Endothelial cell (in vitro differentiated cells): ENCODE measurements at places on chromosomes 7 and 10. TPM values are rescaled to one million over a fixed set of nuclear protein-coding genes. Genes with fewer than 3 reads are reported as not detected.

The CALML3 gene
- not detected for total RNA-seq

The FANK1 gene
- total RNA-seq, result 9.4 TPM

The LRRC17 gene
- 0.92 TPM for total RNA-seq

The ZNF679 gene
- total RNA-seq, result not detected

The TMEM225B gene
- 0.46 TPM for total RNA-seq

The CYP26C1 gene
- 0.31 TPM for total RNA-seq

The ECHDC3 gene
- 6.1 TPM for total RNA-seq

The GBX1 gene
- total RNA-seq, result 13.8 TPM

The TBXAS1 gene
- 1.3 TPM for total RNA-seq

The MMD2 gene
- not detected for total RNA-seq

The CDHR1 gene
- total RNA-seq, result 1.3 TPM

The AGR3 gene
- not detected for total RNA-seq

The GHRHR gene
- 7.5 TPM for total RNA-seq

The CDK14 gene
- total RNA-seq, result 30.2 TPM

The GPC2 gene
- 27.2 TPM for total RNA-seq

The HACD1 gene
- 17.9 TPM for total RNA-seq

The EPHB6 gene
- total RNA-seq, result 3.8 TPM

The WNT16 gene
- not detected for total RNA-seq

The AUTS2 gene
- 103 TPM for total RNA-seq

The OR2A12 gene
- not detected for total RNA-seq

The CYP2C9 gene
- total RNA-seq, result not detected

The ANXA8L1 gene
- total RNA-seq, result not detected

The PPP1R17 gene
- total RNA-seq, result 0.36 TPM

The DNAJB9 gene
- 18.6 TPM for total RNA-seq

The ZNF485 gene
- total RNA-seq, result 0.90 TPM

The TMEM196 gene
- total RNA-seq, result not detected

The C1GALT1 gene
- total RNA-seq, result 39.7 TPM

The C10orf71 gene
- total RNA-seq, result not detected

The STK31 gene
- total RNA-seq, result 0.33 TPM

The UCN3 gene
- total RNA-seq, result not detected

The ZNF117 gene
- 42.0 TPM for total RNA-seq

The CTAGE4 gene
- 3.3 TPM for total RNA-seq

The CHAT gene
- total RNA-seq, result 0.23 TPM

The MTERF1 gene
- 14.8 TPM for total RNA-seq

The MCU gene
- 39.6 TPM for total RNA-seq

The ZNF425 gene
- total RNA-seq, result 6.2 TPM

The VPS41 gene
- 104 TPM for total RNA-seq

The FAM237B gene
- total RNA-seq, result not detected

The SLC39A12 gene
- 0.10 TPM for total RNA-seq

The TRIM50 gene
- 0.54 TPM for total RNA-seq

The SVOPL gene
- total RNA-seq, result not detected

The PSMG3 gene
- 20.3 TPM for total RNA-seq

The HMX3 gene
- not detected for total RNA-seq

The GRID1 gene
- total RNA-seq, result 0.26 TPM

The RPP30 gene
- 53.0 TPM for total RNA-seq

The COMMD3 gene
- 42.3 TPM for total RNA-seq

The KIF11 gene
- 9.4 TPM for total RNA-seq

The AGR2 gene
- not detected for total RNA-seq

The MDH2 gene
- 109 TPM for total RNA-seq

The TFR2 gene
- 1.0 TPM for total RNA-seq

The RSPH10B2 gene
- 0.51 TPM for total RNA-seq

The SH2B2 gene
- total RNA-seq, result 2.6 TPM

The FFAR4 gene
- not detected for total RNA-seq

The STAMBPL1 gene
- 3.3 TPM for total RNA-seq

The FAM13C gene
- total RNA-seq, result 57.9 TPM

The GJD4 gene
- not detected for total RNA-seq

The HOXA1 gene
- total RNA-seq, result 3.5 TPM
